ENCODE measurements at places on chromosomes 6 and 20.

GRCh38 chr20:20363799-20364592 is 3.9 kb upstream of the INSM1 start:
- no peak for DNase-seq

GRCh38 chr20:39290575-39290974 is 328.4 kb downstream of the DHX35 start:
- no peak for DNase-seq

DNA sequence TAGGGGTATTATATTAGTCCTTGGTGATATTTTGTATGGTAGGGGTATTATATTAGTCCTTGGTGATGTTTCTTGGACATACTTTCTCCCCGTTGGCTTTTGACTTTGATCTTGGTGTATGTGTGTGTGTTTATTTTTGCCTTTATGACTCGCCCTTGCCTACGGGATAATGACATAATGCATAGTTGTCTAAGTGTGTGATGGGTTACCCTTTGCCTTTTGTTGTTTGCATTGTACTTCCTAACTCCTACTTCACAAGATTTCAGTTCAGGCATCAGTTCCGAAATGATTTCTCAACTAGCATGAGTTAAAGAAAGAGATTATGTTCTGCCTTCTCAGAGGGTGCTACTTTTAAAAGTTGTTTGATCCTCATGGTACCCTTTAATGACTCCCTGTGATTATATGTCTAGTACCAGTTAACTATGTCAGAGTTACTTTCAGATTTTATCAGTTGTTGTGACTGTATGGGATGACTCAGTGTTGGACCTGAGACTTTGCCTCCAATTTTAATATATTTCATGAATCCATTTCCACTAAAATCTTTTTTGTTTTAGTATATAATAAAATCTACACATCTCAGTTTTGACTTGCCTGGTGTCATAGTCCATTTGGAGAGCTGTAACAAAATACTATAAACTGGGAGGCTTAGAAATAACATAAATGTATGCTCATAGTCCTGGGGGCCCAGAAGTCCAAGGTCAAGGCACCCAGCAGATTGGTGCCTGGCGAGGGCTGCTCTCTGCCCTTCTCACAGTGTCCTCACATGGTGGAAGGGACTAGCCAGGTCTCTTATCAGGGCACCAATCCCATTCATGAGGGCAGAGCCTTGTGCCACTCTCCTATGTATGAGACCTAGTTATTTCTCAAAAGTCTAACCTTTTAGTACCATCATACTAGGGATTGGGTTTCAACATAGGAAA is 34.1 kb downstream of the CDYL start:
- DNase-seq: no peak

GRCh38 chr20:49969946-49970345 is 12.8 kb upstream of the SNAI1 start:
- DNase-seq: no peak

DNA sequence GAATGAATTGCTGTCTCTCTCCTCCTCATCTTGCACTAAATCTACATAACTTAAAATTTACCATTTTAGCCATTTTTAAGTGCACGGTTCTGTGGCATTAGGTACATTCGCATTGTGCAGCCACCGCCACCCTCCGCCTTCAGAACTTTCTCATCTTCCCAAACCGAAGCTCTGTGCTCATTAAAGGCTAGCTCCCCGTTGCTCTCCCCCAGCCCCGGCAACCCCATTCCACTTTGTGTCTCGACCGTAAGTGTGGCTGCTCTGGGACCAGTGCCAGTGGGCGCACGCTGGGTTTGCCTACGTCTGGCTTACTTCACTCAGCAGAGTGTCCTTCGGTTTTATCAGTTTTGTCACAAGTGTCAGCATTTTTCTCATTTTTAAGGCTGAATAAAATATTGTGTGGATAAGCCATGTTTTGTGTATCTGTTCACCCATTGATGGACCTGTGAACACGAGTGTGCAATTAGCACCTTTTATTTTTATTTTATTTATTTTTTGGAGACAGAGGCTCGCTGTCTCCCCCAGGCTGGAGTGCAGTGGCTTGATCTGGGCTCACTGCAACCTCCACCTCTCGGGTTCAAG is 16.8 kb downstream of the SLC17A9 start:
- no peak for DNase-seq

DNA sequence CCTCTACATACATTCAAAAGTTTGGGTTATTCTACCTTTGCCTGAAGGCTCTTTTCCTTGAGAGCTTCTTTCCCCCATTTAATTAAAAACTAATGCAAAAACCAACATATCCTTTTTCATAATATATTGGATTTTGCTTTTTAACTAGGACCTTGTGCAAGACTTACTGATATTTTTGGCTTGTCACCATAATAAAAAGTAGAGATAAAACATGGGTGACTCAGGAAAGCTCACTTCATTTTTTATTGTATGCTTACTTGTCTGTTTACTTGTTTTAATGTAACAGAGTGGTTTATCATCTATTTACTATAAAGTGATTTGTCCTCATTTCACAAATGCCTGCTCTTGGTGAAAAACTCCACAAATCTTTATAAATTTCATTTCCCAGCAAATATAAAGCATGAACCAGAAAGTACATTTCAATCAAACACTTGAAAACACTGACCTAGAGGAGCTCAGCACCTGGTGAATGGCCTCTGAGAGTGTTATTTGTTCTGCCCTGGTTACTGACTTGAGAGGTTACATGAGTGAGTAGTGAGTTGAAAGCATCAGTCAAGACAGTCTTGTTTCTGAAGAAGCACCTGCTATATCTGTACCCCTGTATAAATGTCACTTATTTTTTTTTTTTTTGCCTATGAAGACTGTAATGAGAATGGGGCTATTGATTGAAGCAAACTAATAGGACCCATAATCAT is 20.8 kb downstream of the ADGRG6 start:
- DNase-seq: no peak

GRCh38 chr20:60652046-60652445 is 600.0 kb upstream of the CDH4 start:
- no peak for DNase-seq

DNA sequence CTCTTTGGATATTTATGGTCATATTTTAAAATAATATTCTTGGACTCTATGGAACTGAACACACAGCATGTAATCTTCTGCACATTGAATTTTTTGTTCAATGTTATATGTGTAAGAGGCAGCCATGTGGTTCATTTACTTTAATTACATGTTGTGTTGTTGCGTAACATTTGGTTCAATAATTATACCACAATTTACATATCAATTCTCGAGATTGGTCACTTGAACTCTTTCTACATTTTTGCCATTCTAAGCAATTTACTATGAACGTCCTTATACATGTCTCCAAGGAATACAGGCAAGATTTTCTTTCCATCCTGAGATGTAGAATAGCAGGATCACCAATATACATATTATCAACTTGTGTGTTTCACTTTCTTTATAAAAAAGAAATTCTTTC is 18.5 kb upstream of the STMND1 start:
- DNase-seq: no peak

GRCh38 chr20:14761903-14762302 is 424.5 kb upstream of the FLRT3 start:
- DNase-seq: no peak

- no peak for DNase-seq
These were observed 48.4 kb upstream of the NCOA3 start for GRCh38 chr20:47453167-47453782.

GRCh38 chr20:4061987-4062386 is 46.6 kb upstream of the RNF24 start:
- no peak for DNase-seq

- DNase-seq: no peak
These were observed 545.8 kb upstream of the CITED2 start for GRCh38 chr6:139920027-139920775.

DNA sequence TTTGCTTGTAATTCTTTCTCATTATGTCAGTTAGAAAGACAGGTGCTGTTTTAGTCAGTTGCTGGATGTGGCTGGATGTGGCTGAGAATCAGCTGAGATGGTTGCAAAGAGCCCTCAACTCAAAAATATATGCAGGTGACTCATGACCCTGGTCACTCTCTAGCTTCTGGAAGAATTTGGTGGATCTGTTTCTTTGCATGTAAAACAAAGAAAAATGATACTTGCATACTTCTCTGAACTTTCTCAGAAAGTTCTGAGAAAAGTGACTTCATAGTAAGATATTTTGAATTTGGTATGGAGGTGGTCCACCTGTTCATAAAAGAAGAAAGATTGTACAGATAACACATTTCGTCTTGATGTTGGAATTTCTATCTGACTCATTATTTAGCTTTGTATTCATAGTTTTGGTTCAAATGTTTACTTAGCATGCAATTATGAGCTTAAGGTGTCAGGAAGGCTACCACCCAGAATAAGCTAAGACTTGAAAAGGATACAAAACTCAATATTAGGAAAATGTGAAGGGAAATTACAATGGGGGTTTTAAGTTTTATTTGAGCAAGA is 163.2 kb upstream of the OLIG3 start:
- DNase-seq: no peak

- no peak for DNase-seq
These were observed 11.7 kb downstream of the MYLIP start for GRCh38 chr6:16140607-16141006.

DNA sequence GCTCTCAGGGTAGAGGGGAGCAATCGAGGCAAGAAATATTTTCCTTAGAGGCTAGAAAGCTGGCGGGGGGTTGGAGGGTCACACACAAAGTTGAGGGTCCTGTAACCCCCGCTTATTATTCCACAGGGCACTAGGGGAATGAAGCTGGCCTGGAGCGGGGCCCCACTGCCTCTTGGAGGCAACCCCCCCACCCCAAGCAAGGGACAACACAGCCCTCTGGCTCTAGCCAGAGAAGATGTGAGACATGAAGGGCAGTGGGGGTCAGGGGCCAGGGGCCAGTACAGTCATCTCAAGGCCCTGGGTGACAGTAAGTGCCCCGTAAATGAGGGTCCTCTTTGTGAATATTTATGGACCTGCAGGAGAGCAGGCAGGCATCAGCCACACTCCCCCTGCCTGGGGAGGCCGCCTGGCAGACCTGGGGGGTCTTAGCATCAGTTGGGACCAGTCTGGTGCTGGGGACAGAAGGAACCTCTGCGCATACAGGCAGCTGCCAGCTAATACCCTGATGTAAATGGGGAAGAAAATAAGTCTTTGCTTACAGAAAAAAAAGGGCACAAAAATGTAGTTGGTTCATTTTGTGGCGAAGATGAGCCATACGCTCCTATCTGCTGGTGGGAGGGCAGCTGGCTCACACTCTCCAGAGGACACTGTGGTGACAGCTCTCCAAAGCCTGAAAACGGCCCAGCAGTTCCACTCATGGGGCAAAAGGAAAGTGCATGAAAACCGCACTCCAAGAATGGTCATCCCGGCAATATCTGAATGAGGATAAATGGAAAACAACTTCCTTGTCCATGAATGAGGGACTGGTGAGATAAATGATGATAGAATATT is 21.9 kb downstream of the SPATA2 start:
- DNase-seq: no peak

GRCh38 chr6:142659661-142660060 is 285.3 kb downstream of the HIVEP2 start:
- DNase-seq: no peak

- DNase-seq: no peak
These were observed 17.5 kb downstream of the SLC52A3 start for GRCh38 chr20:750801-751200.

GRCh38 chr6:113634352-113635163 is 222.6 kb upstream of the MARCKS start:
- DNase-seq: no peak

DNA sequence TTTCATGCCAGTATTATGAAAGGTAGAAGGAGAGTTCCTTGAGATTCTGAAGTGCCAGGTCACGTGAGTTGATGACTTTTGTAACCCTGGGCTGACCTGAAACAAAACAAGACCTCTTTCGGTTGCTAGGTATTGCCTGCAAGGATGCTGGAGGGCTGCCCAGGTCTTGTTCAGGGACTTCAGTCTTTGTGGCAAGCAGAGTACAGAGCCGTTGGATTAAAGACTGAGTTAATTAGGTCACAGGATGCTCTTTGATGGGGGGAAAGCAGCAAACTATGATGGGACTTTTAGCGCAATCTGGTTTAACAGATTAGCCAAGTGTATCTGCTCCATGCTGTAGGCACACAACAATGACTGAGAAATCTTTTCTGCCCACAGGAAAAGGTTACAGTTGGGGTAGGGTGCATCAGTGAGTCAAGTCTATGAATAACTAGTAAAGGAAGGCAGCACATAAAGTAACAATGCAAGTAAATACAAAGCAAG is 12.8 kb upstream of the ELOVL5 start:
- DNase-seq: no peak

- DNase-seq: no peak
These were observed 68.9 kb upstream of the PHACTR2 start for GRCh38 chr6:143608906-143609305.

DNA sequence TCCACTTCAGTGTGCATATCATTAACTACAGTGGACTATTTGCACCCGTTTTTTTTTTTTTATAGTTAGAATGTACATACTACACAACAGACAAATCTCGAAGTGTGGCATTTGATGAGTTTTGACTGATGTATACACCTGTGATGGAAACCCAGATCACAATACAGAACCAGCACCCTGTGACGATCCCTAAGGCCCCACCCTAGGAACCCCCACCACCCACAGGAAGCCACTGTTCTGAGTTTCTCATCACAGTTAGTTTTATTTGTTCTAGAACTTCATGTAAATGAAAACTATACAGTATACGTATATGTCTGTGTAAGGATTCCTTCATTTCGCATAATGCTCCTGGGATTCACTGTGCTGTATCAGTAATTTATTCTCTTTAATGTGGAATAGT is 102.8 kb downstream of the IRF4 start:
- DNase-seq: no peak

DNA sequence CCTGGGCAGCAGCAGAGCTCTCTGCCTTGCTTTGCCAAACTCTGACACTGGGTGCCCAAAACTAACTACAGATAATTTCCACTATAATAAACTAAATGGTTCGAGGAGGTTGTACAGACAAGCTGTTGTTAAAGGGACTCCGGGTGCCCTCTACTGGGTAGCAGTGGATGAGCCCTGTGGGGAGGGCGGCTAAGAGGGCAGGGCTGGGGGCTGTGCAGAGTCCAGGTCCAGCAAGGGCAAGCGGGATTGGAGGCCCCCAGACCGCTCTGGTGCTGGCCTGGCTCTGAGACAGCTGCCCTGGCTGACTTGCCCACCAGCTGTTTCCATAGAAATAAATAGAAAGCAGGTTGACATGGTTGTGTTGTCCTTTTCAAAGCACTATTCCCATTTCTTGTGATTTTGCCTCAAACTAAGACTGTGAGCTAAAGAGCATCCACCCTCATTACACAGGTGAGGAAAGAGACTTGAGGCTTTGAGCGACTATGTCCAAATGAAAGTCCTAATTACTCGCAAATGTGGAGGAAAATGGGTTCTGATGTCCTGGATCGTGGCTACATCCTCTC is 167.6 kb upstream of the CST7 start:
- no peak for DNase-seq

GRCh38 chr6:44076356-44077213 is 50.7 kb downstream of the MRPL14 start:
- no peak for DNase-seq

Data from stimulated activated CD4-positive, alpha-beta T cell treated with anti-CD3 and anti-CD28 coated beads, Interleukin-1b, Interleukin-23, amount 100 ng/mL, for 1 hour (primary cell).